ENCODE measurements at places on chromosomes 11 and 22.

GRCh38 chr11:77107950-77108349 lies 5.3 kb downstream of the OMP start:
- DNase-seq: no peak

- no peak for DNase-seq
These were observed 25.7 kb upstream of the GNAZ start for GRCh38 chr22:23044570-23044969.

DNA sequence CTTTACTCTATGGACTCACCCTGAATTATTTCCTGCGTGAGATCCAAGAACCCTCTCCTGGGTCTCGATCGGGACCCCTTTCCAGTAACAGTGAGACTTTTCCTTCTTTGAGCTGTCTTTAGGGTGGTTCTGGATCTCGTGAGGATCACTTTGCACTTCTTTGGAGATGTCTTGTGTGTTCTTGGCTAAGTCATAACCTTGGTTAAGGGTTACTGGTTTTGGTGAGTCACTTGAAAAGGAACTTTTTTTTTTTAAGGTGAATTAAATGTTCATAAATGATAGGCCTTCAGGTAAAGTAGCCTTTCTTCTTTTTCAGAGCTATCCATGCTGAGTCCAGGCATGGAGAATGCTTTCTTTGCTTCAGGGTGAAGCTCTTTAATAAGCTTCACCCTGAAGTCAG lies 19.4 kb upstream of the GSTP1 start:
- DNase-seq: no peak

- DNase-seq: no peak
These were observed 166.0 kb upstream of the RASSF10 start for GRCh38 chr11:12842933-12843636.

- no peak for DNase-seq
These were observed 77.4 kb downstream of the NAV2 start for GRCh38 chr11:19789835-19790710.

GRCh38 chr11:89437317-89437716 lies 53.9 kb downstream of the NOX4 start:
- DNase-seq: no peak

GRCh38 chr11:40280159-40281051 lies 1179.0 kb downstream of the LRRC4C start:
- no peak for DNase-seq

- DNase-seq: no peak
These were observed 10.3 kb upstream of the FIBIN start for GRCh38 chr11:26983645-26984044.

- no peak for DNase-seq
These were observed 89.0 kb downstream of the ISX start for GRCh38 chr22:35154937-35155387.

DNA sequence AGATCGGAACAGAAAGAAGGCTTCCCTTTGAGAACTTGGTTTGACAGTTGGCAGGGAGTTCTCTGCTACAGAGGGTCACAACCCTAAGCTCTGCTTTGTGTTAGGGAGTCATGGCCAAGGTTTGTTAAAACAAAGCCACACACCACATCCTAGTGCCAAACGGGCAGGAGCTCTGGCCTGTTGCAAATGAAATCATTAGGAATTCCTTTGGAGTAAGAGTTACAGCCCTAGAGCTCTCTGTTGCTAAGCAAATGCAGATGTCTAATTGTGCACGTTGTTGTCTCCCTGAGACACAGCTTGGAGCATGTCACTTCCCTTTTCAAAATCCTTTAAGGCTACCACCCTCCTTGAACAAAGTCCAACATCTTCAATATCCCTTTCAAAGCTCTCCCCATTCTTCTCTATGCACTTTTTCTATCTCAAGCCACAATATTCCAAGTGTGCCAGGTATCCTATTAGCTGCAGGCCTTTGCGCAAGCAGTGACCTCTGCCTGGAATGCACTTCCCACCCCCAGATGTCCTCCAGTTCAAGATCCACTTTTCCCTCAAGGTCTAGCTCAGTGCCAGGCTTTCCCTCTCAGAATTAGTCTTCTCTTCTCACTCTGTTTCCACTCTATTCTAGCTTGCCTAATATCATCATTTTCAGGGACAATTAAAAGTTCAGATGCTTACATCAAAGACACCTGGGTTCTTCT lies 253.7 kb upstream of the POU2AF2 start:
- DNase-seq: no peak
